ENCODE measurements at places on chromosomes 2 and 18.

GRCh38 chr2:8632755-8633154, 49.1 kb upstream of the ID2 start:
- DNase-seq = no peak

DNA sequence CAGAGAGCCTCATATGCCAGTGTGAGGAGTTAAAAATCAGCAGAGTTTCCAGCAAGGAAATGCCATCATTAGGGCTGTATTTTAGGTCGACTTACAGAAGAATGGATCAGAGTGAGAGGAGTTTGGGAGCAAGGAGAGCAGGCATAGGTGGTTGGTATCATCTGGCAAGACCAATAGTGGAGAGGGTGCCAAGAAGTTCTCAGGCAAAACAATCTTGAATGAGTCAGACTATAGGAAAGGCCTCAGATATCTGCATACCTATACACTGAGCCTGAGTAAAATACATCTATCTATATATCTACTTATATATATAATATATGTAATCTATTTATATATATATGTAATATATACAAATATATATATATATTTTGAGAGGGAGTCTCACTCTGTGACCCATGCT, 57.3 kb downstream of the TMEFF2 start:
- no peak for DNase-seq

- no peak for DNase-seq
Observed at GRCh38 chr2:149009576-149010461, 28.7 kb upstream of the LYPD6B start.

GRCh38 chr2:6896930-6897759, 19.6 kb downstream of the RSAD2 start:
- DNase-seq = no peak

- no peak for DNase-seq
Observed at GRCh38 chr2:56211048-56211447, 27.3 kb downstream of the CCDC85A start.

GRCh38 chr2:36963106-36963505, 3.2 kb downstream of the STRN start:
- no peak for DNase-seq

- DNase-seq = no peak
Observed at GRCh38 chr18:39751921-39752320, 2186.3 kb upstream of the CELF4 start.

DNA sequence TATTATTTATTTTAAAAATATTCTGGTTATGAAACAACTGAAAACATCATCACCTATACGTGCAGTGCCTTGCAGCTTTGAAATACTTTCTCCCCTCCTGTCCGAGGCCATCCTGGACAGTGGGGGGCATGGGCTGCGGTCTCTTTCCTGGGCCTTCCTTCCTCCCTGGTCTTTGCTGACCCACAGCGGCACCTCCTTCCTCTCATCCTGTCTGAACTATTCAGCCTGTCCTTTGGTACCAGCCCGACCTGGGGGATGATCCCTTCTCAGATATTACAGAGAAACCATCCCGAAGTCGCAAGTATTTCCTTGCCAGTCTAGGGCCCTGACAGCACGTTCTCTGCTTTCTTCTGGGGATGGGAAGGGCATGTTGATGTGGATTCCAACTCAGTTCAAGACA, 736.6 kb upstream of the HS6ST1 start:
- no peak for DNase-seq

GRCh38 chr2:120278901-120279300, 26.2 kb downstream of the RALB start:
- DNase-seq = no peak

GRCh38 chr2:44333994-44334393, 27.3 kb downstream of the PREPL start:
- DNase-seq = no peak

- DNase-seq = no peak
Observed at GRCh38 chr2:137380610-137381009, 583.7 kb upstream of the HNMT start.

- no peak for DNase-seq
Observed at GRCh38 chr2:111986116-111986900, 68.8 kb upstream of the TMEM87B start.

DNA sequence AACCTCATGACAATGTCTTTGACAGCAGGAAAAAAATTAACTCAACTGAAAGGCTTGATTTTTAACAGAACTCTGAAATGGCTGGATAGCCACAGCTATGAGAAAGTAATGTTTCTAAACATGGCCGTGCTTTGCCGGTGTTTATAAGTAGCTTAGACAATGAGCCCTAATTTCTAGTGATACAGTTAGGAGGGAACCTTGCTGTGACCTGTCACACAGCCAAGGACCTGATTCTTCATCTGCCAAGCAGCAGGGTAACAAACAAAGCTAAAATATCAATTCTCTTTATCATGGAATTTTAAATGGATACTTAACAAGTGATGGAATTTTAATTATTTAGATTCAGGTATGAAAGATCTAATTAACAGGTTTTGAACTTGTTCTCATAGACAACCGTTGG, 24.3 kb upstream of the DYNC2LI1 start:
- no peak for DNase-seq

DNA sequence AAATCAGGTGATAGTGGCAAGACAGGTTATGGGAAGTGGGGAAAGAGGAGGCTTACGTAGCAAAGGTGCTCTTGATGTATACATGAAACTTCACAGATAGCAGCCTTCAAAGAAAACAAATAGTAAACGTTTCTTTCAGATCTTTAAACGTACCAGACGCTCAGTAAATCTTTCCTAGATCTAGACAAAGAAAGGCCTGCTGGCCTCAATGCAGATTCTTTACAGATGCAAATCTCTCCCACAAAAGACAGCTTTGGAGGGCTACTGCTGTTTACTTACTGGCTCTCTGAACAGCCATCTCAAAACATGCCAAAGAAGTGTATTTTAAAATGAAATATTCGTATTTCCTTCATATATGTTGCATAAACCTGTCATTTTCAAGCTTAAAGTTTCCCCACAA, 1279.9 kb upstream of the NRXN1 start:
- DNase-seq = no peak

DNA sequence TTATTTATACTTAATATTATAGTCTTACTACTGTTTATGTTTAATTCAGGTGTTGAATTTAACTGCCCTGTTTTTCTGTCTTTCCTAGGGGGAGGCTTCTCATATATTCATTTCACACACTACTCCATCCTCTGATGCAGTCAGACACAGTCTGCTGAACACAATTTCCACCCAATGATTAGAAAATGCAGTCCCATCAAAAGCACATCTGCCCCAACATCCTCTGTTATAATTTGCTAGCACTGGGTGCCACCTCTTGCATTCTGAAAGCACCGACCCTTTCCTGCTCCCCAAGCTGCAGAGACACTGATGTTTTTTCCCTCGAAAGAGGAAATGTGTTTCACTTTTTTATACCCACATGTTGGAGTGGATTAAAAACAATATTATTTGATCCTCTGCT, 474.7 kb downstream of the PID1 start:
- no peak for DNase-seq

DNA sequence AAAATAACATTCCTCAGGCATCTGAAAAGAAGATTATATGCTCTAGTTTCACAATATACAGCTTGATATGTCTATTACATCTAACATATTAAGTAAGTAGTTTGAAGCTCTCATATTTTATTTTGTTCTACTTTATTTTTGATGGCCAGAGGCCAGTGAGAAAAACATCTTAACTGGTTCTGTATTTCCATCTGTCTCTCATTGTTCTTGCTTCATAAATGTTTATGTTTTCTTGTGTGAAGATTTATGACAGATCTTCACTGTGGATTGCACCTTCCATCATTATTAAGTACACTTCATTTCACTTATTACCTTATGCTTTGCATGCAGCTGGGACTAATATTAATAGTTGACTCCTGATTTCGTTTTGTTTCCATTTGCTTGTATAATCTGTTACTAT, 511.2 kb downstream of the TSN start:
- no peak for DNase-seq

GRCh38 chr2:238254095-238254723, 14.4 kb upstream of the HES6 start:
- DNase-seq = no peak

DNA sequence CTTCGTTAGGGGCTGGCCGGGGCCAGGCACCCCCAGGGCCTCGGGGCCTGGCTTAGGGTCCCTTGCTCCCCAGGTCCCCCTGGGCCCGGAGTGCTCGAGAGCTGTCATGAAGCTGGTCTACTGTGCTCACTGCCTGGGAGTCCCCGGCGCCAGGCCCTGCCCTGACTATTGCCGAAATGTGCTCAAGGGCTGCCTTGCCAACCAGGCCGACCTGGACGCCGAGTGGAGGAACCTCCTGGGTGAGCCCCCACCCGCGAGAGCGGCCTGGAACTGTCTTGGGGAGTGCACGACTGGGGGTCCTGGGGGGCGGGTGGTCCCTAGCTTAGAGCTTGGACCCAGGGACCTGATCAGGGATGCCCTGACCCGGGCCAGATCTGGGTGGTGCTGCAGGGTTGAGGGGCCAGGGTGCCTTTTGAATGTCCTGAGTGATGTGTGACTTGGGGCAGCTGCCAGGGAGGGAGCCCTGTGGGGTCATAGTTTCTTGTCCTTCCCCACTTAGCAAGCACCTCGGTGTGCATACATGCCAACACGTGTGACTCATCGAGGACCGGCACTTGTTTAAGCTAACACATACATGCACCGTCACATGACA, 27.9 kb downstream of the GPC1 start:
- peak; percentile 11 for DNase-seq

GRCh38 chr2:189407281-189408209, 33.7 kb upstream of the WDR75 start:
- no peak for DNase-seq

DNA sequence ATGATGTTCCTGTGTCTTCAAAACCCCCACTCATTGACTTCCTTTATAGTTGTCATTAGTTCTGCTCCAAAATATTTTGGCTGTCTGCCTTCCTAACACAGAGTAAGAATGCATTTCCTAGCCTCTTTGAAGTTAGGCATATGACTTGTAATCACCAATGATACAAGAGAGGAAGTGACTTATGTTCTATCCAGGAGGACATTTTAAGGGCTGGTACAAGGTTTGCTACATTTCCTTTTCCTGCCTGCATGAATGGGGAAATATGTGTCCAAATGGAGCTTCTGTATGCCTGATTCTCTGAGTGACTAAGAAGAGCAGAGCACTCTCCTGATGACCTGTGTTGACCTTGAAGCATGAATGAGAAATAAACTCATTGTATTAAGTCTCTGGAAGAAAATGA, 115.1 kb downstream of the PLCL1 start:
- no peak for DNase-seq

- peak; percentile 92 for DNase-seq
Observed at GRCh38 chr2:14632133-14632936, at the start of gene LRATD1. Gene LRATD1 (plus strand): TSS chr2:14632717. CDS start chr2:14633980, 1,263 bp downstream.

GRCh38 chr2:202406445-202406978, 30.4 kb downstream of the BMPR2 start:
- no peak for DNase-seq

GRCh38 chr2:127161176-127162136, 54.5 kb upstream of the BIN1 start:
- DNase-seq = no peak

DNA sequence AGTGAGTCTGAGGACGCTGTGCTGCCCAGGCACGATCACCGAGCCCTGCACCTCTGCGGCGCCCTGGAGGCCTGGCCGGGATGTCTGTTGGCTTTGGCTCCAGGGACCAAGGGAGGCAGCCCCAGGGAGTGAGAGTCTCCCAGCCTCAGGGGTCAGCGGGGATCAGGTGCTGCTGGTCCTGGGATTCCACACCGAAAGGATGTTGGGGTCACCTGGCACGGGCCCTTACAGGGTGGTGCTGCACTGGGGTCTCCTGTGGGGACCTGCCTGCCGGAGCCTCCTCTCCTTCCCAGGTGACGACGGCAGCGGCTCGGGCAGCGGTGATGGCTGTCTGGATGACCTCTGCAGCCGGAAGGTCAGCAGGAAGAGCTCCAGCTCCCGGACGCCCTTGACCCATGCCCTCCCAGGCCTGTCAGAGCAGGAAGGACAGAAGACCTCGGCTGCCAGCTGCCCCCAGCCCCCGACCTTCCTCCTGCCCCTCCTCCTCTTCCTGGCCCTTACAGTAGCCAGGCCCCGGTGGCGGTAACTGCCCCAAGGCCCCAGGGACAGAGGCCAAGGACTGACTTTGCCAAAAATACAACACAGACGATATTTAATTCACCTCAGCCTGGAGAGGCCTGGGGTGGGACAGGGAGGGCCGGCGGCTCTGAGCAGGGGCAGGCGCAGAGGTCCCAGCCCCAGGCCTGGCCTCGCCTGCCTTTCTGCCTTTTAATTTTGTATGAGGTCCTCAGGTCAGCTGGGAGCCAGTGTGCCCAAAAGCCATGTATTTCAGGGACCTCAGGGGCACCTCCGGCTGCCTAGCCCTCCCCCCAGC, 30.5 kb downstream of the GPC1 start:
- DNase-seq = peak; percentile 14

GRCh38 chr2:31522786-31523185, 58.0 kb downstream of the SRD5A2 start:
- no peak for DNase-seq

- DNase-seq = no peak
Observed at GRCh38 chr2:203997980-203998809, 61.6 kb downstream of the ICOS start.

- DNase-seq = no peak
Observed at GRCh38 chr2:48723129-48723528, 32.4 kb downstream of the LHCGR start.

- no peak for DNase-seq
Observed at GRCh38 chr18:21636769-21637168, 24.7 kb downstream of the SNRPD1 start.

DNA sequence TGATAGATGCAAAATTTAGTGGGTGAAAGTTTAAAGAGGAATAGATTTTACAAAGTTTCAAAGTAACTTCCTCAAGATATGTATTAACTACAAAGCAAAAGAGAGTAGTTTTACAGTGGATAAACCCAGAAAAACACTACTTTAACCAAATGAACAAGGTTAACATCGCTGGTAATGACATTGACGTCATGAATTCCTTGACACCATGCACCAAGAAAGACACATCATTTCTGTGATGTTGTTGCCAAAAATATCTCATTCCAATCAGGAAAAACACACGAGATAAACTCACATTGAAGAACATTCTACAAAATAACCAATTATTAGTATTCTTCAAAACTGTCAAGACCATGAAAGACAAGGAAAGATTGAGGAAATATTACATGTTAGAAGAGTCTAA, 605.6 kb upstream of the SETBP1 start:
- DNase-seq = no peak

DNA sequence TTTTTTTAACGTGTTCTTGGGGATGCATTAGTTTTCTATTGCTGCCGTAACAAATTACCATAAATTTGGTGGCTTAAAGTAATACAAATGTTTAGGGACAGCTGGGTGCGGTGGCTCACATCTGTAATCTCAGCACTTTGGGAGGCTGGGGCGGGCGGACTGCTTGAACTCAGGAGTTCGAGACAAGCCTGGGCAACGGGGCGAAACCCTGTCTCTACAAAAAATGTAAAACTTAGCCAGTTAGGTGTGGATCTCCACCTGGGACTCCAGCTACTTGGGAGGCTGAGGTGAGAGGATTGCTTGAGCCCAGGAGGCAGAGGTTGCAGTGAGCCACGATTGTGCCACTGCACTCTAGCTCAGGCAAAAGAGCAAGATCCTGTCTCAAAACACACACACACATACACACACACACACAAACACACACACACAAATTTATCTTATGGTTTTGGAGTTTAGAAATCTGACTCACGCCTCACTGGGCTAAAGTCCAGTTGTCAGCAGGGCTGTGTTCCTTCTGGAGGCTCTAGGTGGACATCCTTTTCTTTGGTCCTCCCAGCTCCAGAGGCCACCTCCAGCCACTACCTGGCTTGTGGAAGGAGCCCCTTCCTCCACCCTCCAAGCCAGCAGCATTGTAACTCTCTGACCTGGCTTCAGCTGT, 76.1 kb downstream of the SEPTIN10 start:
- no peak for DNase-seq

- no peak for DNase-seq
Observed at GRCh38 chr2:152402780-152403759, 68.1 kb downstream of the FMNL2 start.

All from left cardiac atrium (tissue), 4 donors.